ENCODE measurements at places on chromosomes 11 and 22.

- DNase-seq, result no peak
These were observed 38.2 kb downstream of the BRD1 start for GRCh38 chr22:49789289-49790141.

- no peak for DNase-seq
These were observed 2.3 kb upstream of the CCDC88B start for GRCh38 chr11:64337538-64338249.

DNA sequence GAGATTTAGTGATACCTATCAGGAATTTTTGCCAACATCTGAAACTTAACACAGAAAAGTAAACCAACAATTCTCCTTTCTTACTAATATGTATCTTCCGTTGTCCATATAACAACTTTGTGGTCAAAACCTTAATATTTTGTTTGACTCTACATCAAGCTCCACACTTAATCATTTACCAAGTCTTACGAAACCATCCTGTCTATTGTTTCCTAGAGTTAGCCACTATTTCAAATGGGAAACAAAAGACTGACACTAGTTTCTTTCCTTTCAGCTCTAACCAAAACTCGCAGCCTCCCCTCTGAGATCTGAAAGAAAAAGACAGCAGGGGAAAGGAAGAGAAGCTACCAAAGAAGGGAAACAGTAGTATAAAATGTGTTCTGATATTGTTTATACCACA lies 26.5 kb upstream of the PRDM10 start:
- DNase-seq, result no peak

- no peak for DNase-seq
These were observed 120.7 kb upstream of the SERPIND1 start for GRCh38 chr22:20653012-20653794.

- no peak for DNase-seq
These were observed 8.3 kb upstream of the PIM3 start for GRCh38 chr22:49951986-49952896.

GRCh38 chr22:38074181-38075104 lies 9.5 kb downstream of the SLC16A8 start:
- DNase-seq, result no peak

DNA sequence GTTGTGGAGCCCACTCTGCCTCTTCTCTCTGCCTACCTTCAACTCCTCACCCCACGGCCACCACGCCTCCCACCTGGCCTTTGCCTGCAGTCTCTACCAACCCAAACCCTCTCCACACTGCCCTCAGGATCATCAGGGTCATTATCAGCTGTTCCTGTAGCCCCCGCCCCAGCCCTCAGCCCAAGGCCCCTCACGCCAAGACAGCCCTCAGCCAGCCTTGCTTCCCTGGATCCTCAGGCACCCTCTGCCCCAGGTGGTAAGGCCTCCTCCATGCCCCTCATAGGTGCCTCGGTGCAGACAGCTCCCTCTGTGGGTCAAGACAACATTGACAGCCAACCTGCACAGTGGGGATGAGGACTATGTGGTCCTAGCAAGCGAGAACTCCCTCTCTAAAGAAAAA lies 1.7 kb downstream of the SBF1 start:
- peak; percentile 62 for DNase-seq

DNA sequence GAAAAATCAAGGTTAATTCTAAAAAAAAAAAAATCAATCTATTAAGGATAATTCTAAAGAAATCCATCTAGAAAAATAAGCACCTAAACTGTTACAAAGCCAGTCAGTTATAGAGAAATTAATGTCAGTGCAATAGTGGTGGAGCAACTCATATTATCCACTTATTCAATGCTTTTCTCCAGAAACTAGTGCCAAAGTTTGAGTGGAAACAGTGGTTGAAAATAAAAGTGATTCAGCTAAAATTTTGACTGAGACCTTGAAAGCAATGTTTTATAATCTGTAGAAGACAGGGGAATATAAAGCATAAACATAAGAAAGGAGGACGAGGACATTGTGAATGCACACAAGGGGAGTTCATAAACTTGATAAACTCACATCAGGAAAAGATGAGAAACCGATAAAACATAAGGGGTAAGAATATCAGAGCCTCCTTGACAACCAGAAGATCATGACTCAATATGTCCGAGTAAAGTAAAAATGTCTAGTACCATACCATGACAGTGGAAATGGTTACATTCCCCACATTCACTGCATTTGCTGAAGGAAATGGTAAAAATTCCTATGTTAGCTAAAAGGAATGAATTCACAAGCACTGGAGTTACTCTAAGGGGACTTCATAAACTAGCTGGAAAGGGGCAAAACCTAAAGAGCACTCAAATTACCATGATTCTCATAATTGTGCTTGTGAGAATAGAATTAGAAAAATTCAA lies 58.7 kb upstream of the SLC5A12 start:
- no peak for DNase-seq

- peak; percentile 29 for DNase-seq
These were observed 638 bp downstream of the NRGN start for GRCh38 chr11:124740277-124740882.

DNA sequence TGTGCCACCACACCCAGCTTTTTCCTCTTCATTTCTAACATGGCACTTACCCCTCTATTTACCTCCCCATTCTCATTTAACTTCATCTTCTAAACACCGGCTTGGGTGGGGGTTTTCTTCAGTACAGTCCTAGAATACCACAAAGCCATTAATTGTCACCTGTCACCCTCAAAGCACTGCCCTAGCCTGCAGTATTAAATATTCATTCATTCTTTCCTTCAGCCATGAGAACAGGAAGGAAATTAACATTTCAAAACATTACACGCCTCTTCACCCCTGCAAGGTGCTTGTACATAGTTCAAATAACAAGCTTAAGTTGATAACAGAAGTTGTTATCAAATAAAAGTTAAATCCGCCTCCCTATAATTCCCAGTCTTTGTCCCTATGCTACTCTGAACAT lies 10.7 kb upstream of the VPS37C start:
- DNase-seq, result no peak

DNA sequence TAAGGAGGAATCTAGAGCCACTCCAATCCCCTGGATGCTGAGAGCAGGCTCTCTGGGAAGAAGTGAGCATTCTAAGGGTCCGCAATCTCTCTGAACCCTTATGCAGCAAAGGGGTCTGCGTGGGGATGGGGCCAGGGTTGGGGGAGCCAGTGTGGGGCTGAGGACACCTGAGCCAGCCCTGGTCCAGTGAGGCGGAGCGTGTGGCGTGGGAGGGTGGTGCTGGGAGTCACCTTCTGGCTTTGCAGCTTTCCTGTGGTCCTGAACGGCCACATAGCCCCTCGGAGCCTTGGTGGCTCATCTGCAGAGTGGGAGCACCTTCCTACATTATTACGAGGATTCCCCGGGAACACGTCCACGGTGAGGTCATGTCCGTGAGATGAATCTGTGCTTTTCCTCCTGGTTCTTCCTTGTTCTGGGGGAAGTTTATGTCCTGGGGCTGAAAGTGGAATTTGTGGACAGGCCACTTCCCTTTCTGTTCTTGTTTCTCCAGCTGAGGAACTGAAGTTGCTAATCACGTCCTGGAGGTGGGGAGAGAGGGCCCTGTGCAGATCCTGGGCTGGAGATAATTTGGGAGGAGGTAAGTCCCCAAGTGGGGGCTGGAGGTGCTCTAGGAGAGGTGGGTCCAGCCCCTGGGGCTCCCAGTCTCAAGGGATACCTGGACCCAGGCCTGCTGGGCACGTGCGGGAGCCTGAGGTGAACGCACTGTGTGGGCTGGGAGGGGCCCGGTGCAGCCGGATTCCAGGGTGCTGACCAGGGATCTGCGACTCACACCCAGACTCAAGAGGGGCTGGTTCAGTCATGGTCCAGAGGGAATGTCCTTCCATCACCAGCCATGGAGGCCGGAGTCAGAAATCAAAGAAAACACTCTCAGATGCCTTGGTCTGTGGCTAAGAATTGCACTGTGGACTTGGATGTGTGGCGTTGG lies 6.1 kb downstream of the MRGPRE start:
- no peak for DNase-seq

GRCh38 chr11:122900587-122901202 lies 18.1 kb downstream of the JHY start:
- DNase-seq, result peak; percentile 32

DNA sequence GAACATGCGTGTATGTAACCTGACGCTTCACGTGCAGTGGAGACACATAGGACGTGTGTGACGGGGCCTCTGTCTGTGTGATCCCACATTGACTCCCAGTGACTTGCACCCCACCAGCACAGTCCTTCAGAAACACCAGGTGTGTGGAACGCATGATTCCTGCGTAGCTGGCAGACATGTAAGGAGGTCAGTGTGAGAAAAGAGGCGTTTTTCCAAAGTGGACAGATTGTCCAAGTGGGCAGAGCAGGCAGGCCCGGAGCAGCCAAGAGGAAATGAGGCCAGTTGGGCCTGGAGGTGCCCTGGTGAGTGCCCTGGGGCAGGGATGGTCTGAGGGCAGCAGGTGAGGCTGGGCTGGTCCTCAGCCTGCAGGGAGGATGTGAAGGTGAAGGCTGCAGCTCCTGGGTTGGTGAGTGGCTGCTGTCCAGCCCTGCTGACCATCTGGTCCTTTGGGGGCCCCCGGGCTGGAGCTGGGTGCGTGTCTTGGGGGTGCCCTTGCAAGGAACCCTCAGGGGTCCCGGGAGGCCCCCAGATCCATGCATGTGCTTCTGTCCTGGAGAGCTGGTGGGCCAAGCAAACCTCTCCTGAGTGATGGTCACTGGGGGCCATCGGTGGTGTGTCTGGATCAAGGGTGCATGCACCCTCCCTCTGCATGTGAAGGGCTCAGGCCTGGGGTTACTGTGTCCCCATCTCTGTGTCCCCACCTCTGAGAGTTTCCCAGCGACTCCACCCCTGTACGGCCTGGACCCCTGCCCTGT lies 26.6 kb downstream of the SHANK3 start:
- no peak for DNase-seq

DNA sequence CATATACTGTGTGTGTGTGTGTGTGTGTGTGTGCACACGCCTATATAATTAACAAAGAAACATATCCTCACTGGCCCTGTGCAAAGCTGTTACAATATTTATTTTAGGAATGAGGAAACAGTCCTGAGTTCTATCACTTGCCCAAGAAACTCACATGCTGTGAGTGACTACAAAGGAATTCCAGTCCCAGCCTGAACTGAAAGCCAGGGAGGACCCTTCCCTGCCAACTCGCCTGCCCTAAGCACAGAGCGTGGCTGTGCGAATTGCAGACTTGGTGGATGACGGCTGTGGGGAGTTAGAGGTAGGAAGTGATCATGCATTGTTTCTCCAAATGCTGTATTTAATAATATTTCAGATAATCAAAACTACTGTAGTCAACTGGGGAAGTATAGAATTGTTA lies 26.4 kb upstream of the CD5 start:
- DNase-seq, result no peak

- DNase-seq, result peak; percentile 96
These were observed 6.7 kb downstream of the CENPM start for GRCh38 chr22:41939981-41940831.

DNA sequence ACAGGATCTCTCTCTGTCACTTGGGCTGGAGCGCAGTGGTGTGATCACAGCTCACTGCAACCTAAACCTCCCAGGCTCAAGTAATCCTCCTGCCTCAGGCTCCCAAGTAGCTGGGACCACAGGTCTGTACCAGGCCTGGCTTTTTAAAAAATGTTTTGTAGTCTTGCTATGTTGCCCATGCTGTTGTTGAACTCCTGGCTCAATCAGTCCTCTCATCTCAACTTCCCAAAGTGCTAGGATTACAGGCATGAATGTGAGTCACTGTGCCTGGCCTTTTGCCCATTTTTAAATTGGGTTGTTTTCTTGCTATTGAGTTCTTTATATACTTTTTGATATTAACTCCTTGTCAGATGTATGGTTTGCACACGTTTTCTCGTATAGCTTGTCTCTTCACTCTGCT lies 33.0 kb upstream of the PITPNB start:
- DNase-seq, result no peak

GRCh38 chr11:10149553-10149952 lies 144.5 kb downstream of the SBF2 start:
- DNase-seq, result no peak

GRCh38 chr11:42179216-42179615 lies 719.8 kb upstream of the LRRC4C start:
- DNase-seq, result no peak

DNA sequence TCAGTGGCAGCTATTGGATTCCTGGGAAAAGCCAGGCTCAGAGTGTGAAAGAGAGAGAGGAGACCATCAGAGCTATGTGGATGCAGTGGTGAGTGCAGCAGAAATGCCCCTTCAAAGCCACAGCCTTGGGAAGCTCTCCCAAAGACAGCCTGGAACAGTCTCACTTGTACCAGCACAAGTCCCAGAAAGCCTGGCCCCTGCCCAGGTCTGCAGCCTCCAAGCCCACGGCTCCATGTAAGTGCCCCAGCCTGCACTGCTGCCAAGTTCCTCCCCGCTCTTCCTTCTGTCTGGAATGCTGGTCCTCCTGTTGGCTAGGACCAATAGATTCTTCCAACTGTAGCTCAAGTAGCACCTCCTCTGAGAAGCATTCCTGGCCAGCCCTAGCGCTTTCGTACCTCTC lies 539.7 kb downstream of the MIAT start:
- no peak for DNase-seq

DNA sequence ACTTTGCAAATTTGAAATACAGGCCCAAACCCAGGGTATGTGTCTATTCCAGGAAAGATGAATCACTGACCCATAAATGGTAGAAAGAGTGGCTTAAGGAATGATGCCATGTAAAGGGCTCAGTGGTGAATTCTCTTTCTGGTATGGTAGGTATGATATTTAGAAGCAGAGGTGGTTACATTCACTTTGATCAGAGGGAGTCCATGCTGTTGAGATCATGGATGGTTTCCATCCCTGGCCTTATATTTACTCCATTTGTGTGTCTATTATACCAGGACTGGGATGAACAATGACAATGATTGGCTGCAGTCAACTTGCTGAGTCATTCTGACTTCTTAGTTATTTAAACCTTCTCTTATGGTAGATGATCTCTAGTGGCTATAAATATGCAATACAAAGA lies 419.8 kb upstream of the LRRC4C start:
- no peak for DNase-seq

GRCh38 chr22:43476341-43476740 lies 64.5 kb downstream of the MPPED1 start:
- DNase-seq, result no peak

DNA sequence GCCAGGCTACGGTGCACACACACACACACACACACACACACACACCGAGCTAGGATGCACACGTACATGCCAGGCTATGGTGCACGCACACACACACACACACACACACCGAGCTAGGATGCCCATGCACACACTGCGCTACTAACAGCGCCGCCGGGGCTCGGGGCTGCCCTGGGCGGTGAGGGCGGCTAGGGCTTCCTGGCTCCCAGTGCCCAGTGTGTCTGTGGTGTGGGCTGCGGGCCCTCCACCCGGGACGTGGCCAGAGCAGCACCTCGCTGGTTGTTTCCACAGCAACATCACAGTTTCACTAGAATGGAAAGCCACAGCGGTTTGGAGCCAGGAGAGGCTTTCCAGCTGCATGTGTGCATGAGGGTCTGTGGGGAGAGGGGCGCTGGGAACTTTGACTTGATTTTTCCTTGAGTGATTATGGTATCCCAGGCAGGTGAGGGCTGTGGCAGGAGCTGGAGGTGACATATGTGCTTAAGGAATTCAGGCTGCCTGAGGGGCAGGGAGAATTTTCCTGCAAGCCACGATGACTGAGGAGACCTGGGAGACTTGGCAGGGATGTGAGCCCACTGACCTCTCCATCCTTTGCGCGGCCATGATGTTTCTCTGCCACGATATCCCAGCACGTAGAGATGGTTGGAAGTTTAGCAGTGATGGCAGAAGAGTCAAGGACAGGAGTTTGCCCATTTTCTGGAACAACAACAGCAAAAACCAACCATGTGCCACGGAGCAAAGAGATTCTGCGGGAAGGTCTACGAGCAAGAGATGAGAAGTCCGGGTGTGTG lies 195.9 kb downstream of the SNX19 start:
- no peak for DNase-seq

Measured in activated CD4-positive, alpha-beta T cell treated with anti-CD3 and anti-CD28 coated beads, Interleukin-2, Interleukin-4, amounts not matched to agents 100 ng/mL and 50 ng/mL, durations not matched to agents 16 hours and 8 hours (primary cell).